Glomerular endothelial cell (primary cell): ENCODE measurements at places on chromosomes 3 and 15. TPM values are rescaled to one million over a fixed set of nuclear protein-coding genes. Genes with fewer than 3 reads are reported as not detected.

Gene GPR176
- total RNA-seq: 24.0 and 26.5 TPM in 2 replicates

Gene CCR2
- not detected in 2 replicates for total RNA-seq

Gene IL20RB
- 0.73 and 1.6 TPM in 2 replicates for total RNA-seq

Gene MAP1A
- 9.4 and 10.8 TPM in 2 replicates for total RNA-seq

Gene PLXNA1
- total RNA-seq: 39.9 and 50.0 TPM in 2 replicates

Gene KIF7
- 5.1 and 10.4 TPM in 2 replicates for total RNA-seq

Gene ZNF80
- total RNA-seq: not detected in 2 replicates

Gene GP5
- total RNA-seq: 0.29 TPM in 1 of 2 replicates, not detected in the other

Gene DUOXA2
- total RNA-seq: not detected in 2 replicates

Gene TGM5
- total RNA-seq: not detected in 2 replicates

Gene GOLGA8G
- not detected in 2 replicates for total RNA-seq

Gene PLSCR2
- total RNA-seq: not detected in 2 replicates

Gene KLF15
- total RNA-seq: 0.05 and 0.47 TPM in 2 replicates

Gene GOLGA8T
- 0.23 TPM in 1 of 2 replicates, not detected in the other for total RNA-seq

Gene IGF2BP2
- 71.5 and 110 TPM in 2 replicates for total RNA-seq

Gene CHRNA7
- 2.3 and 4.8 TPM in 2 replicates for total RNA-seq

Gene ROPN1
- total RNA-seq: not detected in 2 replicates

Gene FRMD5
- 3.2 and 5.1 TPM in 2 replicates for total RNA-seq

Gene TM6SF1
- 23.0 and 38.0 TPM in 2 replicates for total RNA-seq

Gene FAN1
- 7.7 and 9.7 TPM in 2 replicates for total RNA-seq

Gene HIGD2B
- total RNA-seq: not detected in 2 replicates

Gene PLSCR5
- total RNA-seq: not detected in 2 replicates

Gene GFM1
- 50.4 and 82.1 TPM in 2 replicates for total RNA-seq

Gene IMPG2
- total RNA-seq: 0.34 and 0.99 TPM in 2 replicates

Gene SKOR1
- total RNA-seq: 0.19 TPM in 1 of 2 replicates, not detected in the other

Gene GP9
- total RNA-seq: not detected in 2 replicates

Gene POPDC2
- 1.3 and 1.6 TPM in 2 replicates for total RNA-seq
